ENCODE measurements at places on chromosomes 5 and 9. TPM values are rescaled to one million over a fixed set of nuclear protein-coding genes. Genes with fewer than 3 reads are reported as not detected.

DNA sequence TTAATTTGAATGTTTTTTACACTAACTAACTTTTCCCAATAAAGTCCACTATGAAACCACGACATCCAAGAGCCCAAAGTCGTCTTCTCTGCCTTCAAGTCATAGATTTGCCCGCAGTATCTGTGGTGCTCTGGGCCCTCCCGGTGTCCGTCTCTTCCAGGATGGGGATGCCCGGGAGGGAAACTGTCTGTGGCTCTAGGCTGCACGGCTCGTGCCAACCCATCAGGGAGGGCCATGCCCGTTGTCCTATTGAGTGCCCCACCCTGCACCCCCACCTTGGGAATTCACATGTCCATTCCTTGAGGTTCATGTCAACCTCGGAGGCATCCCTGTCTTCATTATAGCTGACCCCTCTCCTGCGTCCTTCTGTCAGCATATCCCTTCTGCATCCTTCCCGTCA is 59.8 kb upstream of the LRRTM2 start:
- H3K36me3 ChIP-seq: peaks cover 62% of the 10 kb centered on the region
- no peak overlapping the region for H3K4me3 ChIP-seq
- H3K27me3 ChIP-seq: no peaks in the 10 kb centered on the region
- H3K4me1 ChIP-seq: no peaks in the 10 kb centered on the region

- no peaks in the 10 kb centered on the region for H3K27me3 ChIP-seq
- H3K4me3 ChIP-seq: no peak overlapping the region
- H3K4me1 ChIP-seq: peaks cover 5% of the 10 kb centered on the region
These were observed 80.3 kb downstream of the HMHB1 start for GRCh38 chr5:143892271-143892670.

GRCh38 chr5:127070243-127070642 is 3.1 kb downstream of the C5orf63 start:
- H3K36me3 ChIP-seq: no peaks in the 10 kb centered on the region
- H3K27ac ChIP-seq: no peak overlapping the region
- H3K4me1 ChIP-seq: peaks cover 10% of the 10 kb centered on the region
- H3K4me3 ChIP-seq: no peak overlapping the region

The HINT2 gene
- 35.4 TPM for total RNA-seq

The SPINK4 gene
- total RNA-seq: 1.3 TPM

The C5orf58 gene
- not detected for total RNA-seq

Measured in endodermal cell (in vitro differentiated cells).